ENCODE measurements at places on chromosomes 2 and 18.

DNA sequence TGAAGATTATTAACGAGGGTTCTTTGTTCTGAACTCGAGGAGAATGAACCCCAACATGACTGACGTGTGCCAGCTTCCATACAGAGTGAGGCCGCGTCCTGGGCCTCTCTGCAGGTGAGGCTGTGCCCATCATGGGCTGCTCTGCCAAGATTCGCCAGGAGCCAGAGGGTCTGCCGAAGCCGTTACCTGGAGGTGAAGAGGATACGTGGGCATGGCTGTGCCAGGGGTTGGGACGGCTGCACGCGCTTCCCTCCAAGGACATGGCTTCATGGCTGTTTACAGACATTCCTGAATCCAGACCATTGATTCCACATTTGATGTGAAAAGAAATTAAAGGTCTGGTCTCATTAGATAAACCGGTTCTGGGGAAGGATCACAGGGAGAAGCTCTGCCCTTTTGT is 211.4 kb upstream of the SALL3 start:
- no peak for DNase-seq

- no peak for DNase-seq
These were observed 54.8 kb downstream of the NTSR2 start for GRCh38 chr2:11615209-11615608.

GRCh38 chr2:220209751-220210150 is 582.3 kb downstream of the SLC4A3 start:
- no peak for DNase-seq

DNA sequence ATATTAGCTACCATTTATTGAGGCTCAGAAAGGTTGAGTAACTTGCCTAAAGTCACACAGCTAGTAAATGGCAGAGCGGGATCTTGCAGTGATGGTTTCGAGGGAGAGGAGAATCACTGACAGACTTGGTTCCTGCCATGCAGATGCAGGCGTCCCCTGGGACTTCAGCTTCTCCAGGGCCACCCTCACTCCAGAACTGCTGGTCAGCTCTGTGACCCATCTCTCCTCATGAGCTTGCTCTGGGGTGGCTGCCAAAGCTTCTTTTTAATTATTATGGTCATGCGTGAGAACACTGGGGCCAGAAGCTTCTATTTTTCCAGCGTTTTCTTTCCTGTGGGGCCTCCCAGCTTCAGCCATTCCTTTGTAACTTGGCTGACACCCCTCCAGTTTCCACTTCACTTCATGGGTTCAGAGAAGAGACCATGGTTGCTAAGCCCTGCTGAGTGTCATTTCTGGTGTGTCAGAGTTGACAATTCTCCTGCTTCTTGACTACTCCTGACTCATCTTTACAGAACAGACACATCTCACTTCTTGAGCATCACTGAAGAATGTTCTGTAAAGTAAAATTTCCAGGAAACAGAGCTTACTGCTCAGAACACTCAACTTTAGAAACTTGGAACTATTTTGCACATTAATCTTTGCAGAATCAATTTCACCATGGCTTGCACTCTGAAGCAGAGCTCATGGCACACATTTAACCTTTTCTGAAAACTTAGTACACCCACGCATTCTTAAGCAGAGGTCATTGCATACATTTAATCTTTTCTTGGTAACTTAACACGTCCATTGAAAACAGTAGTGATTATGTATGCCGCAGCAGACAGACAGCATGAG is 70.4 kb downstream of the IL1R2 start:
- DNase-seq = no peak

Data from activated T-cell treated with anti-CD3 and anti-CD28 coated beads for 4 hours (primary cell).